Upper lobe of left lung (tissue), 6 donors: ENCODE measurements at places on chromosomes 2 and 18. TPM values are rescaled to one million over a fixed set of nuclear protein-coding genes. Genes with fewer than 3 reads are reported as not detected.

The CAVIN2 gene
- total RNA-seq: 44.0 TPM

DNA sequence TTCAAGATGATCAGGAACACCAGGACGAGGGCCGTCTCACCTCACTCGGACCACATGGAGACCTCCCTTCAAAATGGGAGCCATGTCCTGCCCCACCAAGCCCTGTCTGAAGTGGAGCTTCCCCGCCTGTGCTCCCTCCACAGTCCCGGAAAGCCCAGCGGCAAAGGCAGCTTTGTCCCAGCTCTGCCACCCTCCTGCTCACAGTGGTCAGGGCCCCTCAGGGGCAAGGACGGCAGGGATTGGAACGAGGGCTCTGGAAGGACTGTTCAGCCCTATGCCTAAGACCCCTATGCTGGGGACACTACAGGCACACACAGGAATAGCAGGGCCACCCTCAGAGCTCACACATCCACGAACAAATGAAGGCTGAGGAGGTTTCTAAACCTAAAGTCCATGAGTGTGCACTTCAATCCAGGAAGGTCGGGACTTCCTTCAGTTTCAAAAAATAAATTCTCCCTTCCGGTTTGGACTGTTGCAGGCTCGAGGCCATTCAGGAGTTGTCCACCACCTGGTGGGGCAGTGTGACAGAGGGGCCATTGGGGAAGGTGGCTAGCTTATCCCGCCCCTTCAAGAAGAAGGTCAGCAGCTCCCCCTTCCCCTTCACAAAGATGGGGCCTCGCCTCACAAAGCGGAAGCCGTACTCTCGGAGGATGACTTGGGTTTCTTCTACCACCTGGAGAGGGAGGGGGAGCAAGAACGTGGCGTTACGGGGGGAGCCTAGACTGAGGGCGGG lies 26.4 kb downstream of the CENPO start:
- H3K36me3 ChIP-seq: peaks cover 35% of the 10 kb centered on the region
- H3K4me3 ChIP-seq: no peak overlapping the region
- no peak for DNase-seq
- no peak overlapping the region for H3K27ac ChIP-seq

- no peak for DNase-seq
- H3K27ac ChIP-seq: no peak overlapping the region
- no peaks in the 10 kb centered on the region for H3K27me3 ChIP-seq
- no peak overlapping the region for H3K4me3 ChIP-seq
- H3K36me3 ChIP-seq: no peaks in the 10 kb centered on the region
Measured at GRCh38 chr2:42128721-42129486, 40.2 kb upstream of the EML4 start.

The IMMT gene
- total RNA-seq: 45.1 TPM

The FAM237A gene
- total RNA-seq: not detected

DNA sequence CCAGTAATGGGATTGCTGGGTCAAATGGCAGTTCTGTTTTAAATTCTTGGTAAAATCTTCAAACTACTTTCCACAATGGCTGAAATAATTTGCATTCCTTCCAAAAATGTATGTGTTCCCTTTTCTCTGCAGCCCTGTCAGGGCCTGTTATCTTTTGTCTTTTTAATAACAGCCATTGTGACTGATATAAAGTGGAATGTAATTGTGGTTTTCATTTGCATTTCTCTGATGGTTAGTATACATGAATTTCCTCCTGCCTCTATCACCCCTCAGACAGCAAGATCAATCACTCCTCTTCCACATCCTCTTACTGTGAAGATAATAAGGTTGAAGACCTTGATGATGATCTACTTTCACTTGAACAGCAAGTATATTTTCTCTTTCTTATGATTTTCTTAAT lies 304.8 kb upstream of the FSIP2 start:
- no peaks in the 10 kb centered on the region for H3K36me3 ChIP-seq
- H3K4me1 ChIP-seq: no peaks in the 10 kb centered on the region
- H3K27me3 ChIP-seq: no peaks in the 10 kb centered on the region

The HOXD8 gene
- total RNA-seq: 0.74 TPM

- peak; percentile 62 for DNase-seq
- H3K4me1 ChIP-seq: no peaks in the 10 kb centered on the region
- no peak overlapping the region for H3K4me3 ChIP-seq
Measured at GRCh38 chr18:31410716-31411483, 34.3 kb downstream of the DSG4 start.

GRCh38 chr2:36572054-36572718 lies 25.8 kb downstream of the FEZ2 start:
- no peak overlapping the region for H3K4me3 ChIP-seq

The SPATA3 gene
- total RNA-seq: not detected

The SLC5A7 gene
- total RNA-seq: not detected

DNA sequence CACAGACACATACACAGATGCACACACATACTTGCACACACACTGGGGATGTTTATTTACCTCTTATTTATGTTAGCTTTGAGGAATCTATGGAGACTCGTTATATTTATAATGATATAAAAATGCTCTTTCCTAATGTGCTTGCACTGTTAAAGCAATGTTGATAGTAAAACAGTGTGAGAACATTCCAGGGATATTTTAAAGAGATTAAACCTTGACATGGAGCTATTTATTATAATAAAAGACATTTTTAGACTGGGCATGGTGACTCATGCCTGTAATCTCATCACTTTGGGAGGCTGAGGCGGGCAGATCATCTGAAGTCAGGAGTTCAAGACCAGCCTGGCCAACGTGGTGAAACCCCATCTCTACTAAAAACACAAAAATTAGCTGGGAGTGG lies 557.3 kb upstream of the ZNF804A start:
- no peak for DNase-seq
- no peak overlapping the region for H3K27ac ChIP-seq
- no peaks in the 10 kb centered on the region for H3K4me1 ChIP-seq
- no peaks in the 10 kb centered on the region for H3K27me3 ChIP-seq
- H3K4me3 ChIP-seq: no peak overlapping the region
- no peaks in the 10 kb centered on the region for H3K36me3 ChIP-seq

The CREG2 gene
- total RNA-seq: 8.4 TPM

GRCh38 chr2:174919947-174920595 lies 85.1 kb downstream of the CHN1 start:
- no peak for DNase-seq
- H3K27ac ChIP-seq: no peak overlapping the region
- no peaks in the 10 kb centered on the region for H3K36me3 ChIP-seq
- no peak overlapping the region for H3K4me3 ChIP-seq

GRCh38 chr2:130342533-130343275 lies at the start of gene IMP4:
Gene IMP4, plus strand, starts transcription at chr2:130342897. Its CDS starts 36 bp downstream, at chr2:130342933.
- peaks cover 30% of the 10 kb centered on the region for H3K36me3 ChIP-seq
- peak within 1 kb of the TSS; percentile 86 for H3K27ac ChIP-seq
- H3K4me3 ChIP-seq: peak within 1 kb of the TSS; percentile 94
- peaks cover 18% of the 10 kb centered on the region for H3K4me1 ChIP-seq
- H3K27me3 ChIP-seq: no peaks in the 10 kb centered on the region
- DNase-seq: peak; percentile 94

The GPAT2 gene
- 8.9 TPM for total RNA-seq

The GPR75 gene
- 2.3 TPM for total RNA-seq

DNA sequence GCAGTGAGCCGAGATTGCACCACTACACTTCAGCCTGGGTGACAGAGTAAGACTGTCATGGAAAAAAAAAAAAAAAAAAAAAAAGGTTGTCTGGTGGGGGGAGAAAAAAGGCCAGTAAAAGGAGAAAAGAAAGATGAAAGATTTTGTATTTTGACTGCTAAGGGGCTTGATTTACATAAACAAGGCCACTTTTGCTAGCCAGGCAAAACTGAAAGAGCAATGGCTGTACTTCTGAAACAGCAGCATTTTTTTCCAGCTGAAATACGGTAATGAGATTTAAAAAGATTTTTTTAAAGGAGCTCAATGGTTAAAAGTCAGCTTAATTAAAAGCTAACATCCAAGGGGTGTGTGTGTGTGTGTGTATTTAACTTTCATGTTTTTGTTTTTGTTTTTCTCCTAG lies 11.3 kb upstream of the OXER1 start:
- no peak overlapping the region for H3K4me3 ChIP-seq
- no peak overlapping the region for H3K27ac ChIP-seq
- DNase-seq: no peak
- peaks cover 4% of the 10 kb centered on the region for H3K4me1 ChIP-seq
- no peaks in the 10 kb centered on the region for H3K36me3 ChIP-seq

- no peak overlapping the region for H3K27ac ChIP-seq
- no peaks in the 10 kb centered on the region for H3K27me3 ChIP-seq
- no peaks in the 10 kb centered on the region for H3K4me1 ChIP-seq
- no peak for DNase-seq
- H3K4me3 ChIP-seq: no peak overlapping the region
Measured at GRCh38 chr2:208319391-208319790, 53.3 kb downstream of the PIKFYVE start.

- no peaks in the 10 kb centered on the region for H3K36me3 ChIP-seq
- no peak overlapping the region for H3K4me3 ChIP-seq
- peaks cover 28% of the 10 kb centered on the region for H3K4me1 ChIP-seq
- DNase-seq: no peak
- H3K27me3 ChIP-seq: no peaks in the 10 kb centered on the region
Measured at GRCh38 chr2:197278799-197279763, 31.5 kb downstream of the ANKRD44 start.

The WDSUB1 gene
- 6.8 TPM for total RNA-seq

- no peak overlapping the region for H3K27ac ChIP-seq
- H3K27me3 ChIP-seq: no peaks in the 10 kb centered on the region
- no peak overlapping the region for H3K4me3 ChIP-seq
- H3K4me1 ChIP-seq: no peaks in the 10 kb centered on the region
- DNase-seq: no peak
- H3K36me3 ChIP-seq: peaks cover 30% of the 10 kb centered on the region
Measured at GRCh38 chr2:152626911-152627339, 90.3 kb downstream of the PRPF40A start.

- H3K4me3 ChIP-seq: peak overlapping the region; percentile 45
- no peaks in the 10 kb centered on the region for H3K36me3 ChIP-seq
- peak overlapping the region; percentile 81 for H3K27ac ChIP-seq
- H3K4me1 ChIP-seq: peaks cover 7% of the 10 kb centered on the region
- no peaks in the 10 kb centered on the region for H3K27me3 ChIP-seq
- DNase-seq: peak; percentile 75
Measured at GRCh38 chr2:25362434-25363145, 20.9 kb upstream of the DNMT3A start.

GRCh38 chr2:180677200-180677599 lies 303.2 kb upstream of the UBE2E3 start:
- no peak for DNase-seq
- no peaks in the 10 kb centered on the region for H3K27me3 ChIP-seq
- no peak overlapping the region for H3K4me3 ChIP-seq

The POTEI gene
- total RNA-seq: 0.07 TPM

GRCh38 chr2:199875400-199875799 lies 24.4 kb upstream of the FTCDNL1 start:
- H3K27me3 ChIP-seq: no peaks in the 10 kb centered on the region
- H3K27ac ChIP-seq: no peak overlapping the region
- no peak overlapping the region for H3K4me3 ChIP-seq
- H3K36me3 ChIP-seq: no peaks in the 10 kb centered on the region
- no peak for DNase-seq

DNA sequence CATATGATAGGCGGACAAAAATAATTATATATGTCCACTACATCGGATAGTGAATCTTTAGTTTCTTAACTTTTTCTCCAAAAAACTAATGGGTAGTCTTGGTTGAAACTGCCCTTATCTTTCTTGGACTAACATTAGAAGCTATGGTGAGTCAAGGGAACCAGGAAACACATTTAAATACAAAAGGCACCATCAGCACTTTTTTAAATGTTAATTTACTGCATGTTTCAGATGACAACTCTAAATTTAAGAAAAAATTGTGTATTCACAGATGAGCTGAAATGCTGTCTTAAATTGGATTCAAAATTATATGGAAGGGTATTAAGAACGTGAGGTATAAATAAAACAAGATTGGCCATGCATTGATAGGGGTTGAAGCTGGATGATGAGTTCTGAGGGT lies 75.6 kb upstream of the CERS6 start:
- H3K4me1 ChIP-seq: no peaks in the 10 kb centered on the region
- no peaks in the 10 kb centered on the region for H3K36me3 ChIP-seq
- no peak overlapping the region for H3K4me3 ChIP-seq

DNA sequence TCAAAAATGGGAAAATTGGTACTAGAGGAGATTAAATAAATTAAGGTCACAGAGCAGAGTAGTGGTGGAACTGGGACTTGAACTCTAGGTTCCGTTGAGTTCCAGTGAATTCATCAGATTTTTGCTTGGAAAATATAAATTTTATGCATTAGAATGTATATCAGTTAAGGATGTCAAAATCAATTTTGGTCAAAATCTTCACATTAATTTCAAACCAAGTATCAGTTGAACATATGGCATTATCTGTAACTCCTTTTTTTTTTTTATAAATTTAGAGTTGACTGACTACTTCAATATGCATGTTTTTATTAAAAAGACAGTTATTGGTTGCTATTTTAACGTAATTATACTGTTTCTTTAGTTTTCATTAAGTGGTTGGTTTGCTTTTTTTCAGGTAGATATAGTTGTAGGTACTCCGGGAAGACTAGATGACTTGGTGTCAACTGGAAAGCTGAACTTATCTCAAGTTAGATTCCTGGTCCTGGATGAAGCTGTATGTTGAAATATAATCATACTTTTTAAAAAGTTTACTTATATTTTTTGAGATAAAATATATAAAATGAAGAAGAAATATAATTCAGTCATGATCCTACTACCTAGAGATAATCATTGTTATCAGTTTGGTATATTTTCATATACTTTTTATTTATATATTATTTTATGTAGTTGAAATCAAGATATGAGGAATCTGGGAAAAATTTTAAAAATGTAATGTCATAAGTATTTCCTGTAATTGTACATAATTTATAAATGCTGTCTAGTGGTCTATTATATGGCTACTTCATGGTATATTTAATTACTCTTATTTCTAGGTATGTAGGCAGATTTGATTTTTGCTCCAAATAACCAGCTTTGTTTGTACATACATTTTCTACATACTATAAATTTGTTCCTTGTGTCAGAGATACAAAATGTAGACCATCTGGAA lies 25.4 kb downstream of the DDX1 start:
- H3K27ac ChIP-seq: no peak overlapping the region
- H3K4me3 ChIP-seq: no peak overlapping the region
- peaks cover 15% of the 10 kb centered on the region for H3K36me3 ChIP-seq
- no peaks in the 10 kb centered on the region for H3K4me1 ChIP-seq
- H3K27me3 ChIP-seq: no peaks in the 10 kb centered on the region

DNA sequence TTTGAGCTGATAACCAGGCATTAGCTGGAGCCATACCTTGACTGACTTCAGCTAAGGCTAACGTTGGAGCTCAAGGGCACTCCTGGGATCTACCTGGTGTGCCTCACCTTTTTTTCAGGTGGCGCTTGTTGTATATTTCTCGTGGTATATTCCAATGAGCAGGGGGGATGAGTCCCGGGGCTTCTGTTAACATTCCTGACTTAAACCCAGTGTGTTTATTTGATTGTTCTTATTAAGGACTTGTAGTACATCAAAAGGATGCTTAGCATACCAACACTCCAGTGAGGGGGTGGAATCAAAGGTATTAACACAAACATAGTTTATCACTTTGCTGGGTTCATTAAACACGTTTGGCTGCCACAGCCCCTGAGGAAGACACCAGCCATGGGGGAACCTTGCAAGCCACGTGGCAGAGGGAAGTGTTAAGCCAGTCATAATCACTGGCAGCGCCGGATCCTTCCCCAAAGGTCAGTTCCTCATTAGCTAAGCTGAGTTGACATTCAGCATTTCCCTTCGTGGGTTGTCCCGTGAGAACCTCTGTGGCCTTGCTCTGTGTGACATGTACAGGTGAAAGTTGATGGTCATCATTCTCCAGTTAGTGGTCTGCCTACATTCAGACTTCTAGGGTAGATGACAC lies 119.5 kb upstream of the MCFD2 start:
- peaks cover 57% of the 10 kb centered on the region for H3K4me1 ChIP-seq
- H3K27ac ChIP-seq: peak overlapping the region; percentile 90
- H3K4me3 ChIP-seq: no peak overlapping the region
- H3K36me3 ChIP-seq: peaks cover 16% of the 10 kb centered on the region
- H3K27me3 ChIP-seq: no peaks in the 10 kb centered on the region

The ACVR1 gene
- total RNA-seq: 18.9 TPM

The CNPPD1 gene
- 42.7 TPM for total RNA-seq
